ENCODE measurements at places on chromosomes 6 and 20. TPM values are rescaled to one million over a fixed set of nuclear protein-coding genes. Genes with fewer than 3 reads are reported as not detected.

DNA sequence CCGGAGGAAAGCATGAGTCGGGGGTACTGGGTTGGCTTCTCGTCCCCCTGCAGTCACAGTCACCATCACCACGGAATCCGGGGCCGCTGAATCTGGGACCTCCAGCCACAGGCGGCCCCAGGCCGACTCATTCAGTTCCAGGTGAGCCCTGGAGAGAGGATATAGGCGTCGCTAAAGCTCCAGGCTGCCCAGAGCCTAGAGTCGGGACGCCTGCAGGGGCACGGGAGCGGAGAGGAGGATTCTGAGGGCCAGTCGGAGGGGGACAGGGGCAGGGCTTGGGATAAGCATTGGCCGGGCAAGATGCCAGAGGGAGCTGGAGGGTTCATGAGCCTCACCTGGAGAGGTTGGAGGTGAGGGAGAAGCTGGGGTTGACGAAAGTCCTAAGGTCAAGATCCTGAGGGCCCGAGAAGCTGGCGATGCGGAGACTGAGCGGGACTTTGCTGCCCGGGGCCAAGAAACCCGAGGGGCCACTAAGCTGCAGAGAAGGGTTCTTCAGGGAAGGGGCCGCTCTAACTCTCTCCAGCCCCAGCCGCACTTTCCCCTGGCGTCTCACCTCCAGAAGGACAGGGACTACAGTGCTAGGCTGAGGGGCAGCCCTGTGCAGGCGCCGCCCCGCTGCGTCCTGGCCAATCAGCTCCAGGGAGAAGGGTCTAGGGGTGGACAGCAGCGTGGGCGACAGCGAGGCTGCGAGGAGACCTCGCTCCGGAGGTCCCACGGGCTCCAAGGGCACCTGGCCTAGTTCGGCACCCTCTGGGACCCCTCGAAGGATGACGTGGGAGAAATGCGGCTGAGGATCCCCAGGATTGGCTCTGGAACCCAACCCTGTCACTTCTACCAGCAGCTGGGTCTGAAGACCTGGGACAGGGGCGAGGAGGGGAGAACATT, 3.7 kb downstream of the SAPCD1 start:
- no peaks in the 10 kb centered on the region for H3K4me1 ChIP-seq
- no peak for DNase-seq
- H3K27ac ChIP-seq: no peak overlapping the region
- H3K27me3 ChIP-seq: no peaks in the 10 kb centered on the region

GRCh38 chr6:118856301-118856700, 37.7 kb upstream of the ASF1A start:
- H3K36me3 ChIP-seq: no peaks in the 10 kb centered on the region
- H3K27ac ChIP-seq: no peak overlapping the region
- no peaks in the 10 kb centered on the region for H3K4me1 ChIP-seq

DNA sequence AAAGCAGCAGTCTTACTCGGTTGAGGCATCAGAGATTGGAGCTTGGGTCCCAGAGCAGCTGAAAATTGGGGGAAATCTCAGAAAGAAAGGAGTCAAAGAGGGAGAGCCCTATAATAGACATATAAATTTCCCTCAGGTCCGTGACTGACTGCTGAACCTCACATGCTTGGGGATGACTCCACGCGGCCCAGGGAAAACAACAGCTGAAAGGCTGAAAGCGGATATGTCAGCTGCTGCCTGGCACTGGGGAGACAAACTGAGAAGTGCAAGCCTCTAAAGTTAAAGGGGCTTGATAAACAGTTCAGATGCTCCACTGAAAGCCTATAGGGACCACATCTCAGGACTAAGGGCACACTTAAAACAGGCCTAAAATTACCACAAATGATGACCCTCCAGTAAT, 255.9 kb upstream of the RIN2 start:
- no peaks in the 10 kb centered on the region for H3K4me1 ChIP-seq
- no peaks in the 10 kb centered on the region for H3K36me3 ChIP-seq
- no peaks in the 10 kb centered on the region for H3K27me3 ChIP-seq
- no peak overlapping the region for H3K27ac ChIP-seq

The TGM3 gene
- total RNA-seq: 0.23 TPM

The OR2B6 gene
- total RNA-seq: not detected

Measured in prostate gland (tissue), 2 donors.